Pancreas (tissue), 10 donors: ENCODE measurements at places on chromosomes 3 and 15. TPM values are rescaled to one million over a fixed set of nuclear protein-coding genes. Genes with fewer than 3 reads are reported as not detected.

Gene GABRB3
- 9.7 TPM for total RNA-seq

Gene REC114
- not detected for total RNA-seq

Gene ALS2CL
- 21.2 TPM for total RNA-seq

Gene ACTC1
- total RNA-seq = 5.2 TPM

Gene DUOX2
- total RNA-seq = 0.95 TPM

Gene FAN1
- 8.4 TPM for total RNA-seq

Gene CCDC71
- total RNA-seq = 11.0 TPM

Gene CFAP44
- total RNA-seq = 5.1 TPM

Gene DUOXA2
- 0.43 TPM for total RNA-seq

Gene ACY1
- total RNA-seq = 15.4 TPM

Gene COPS2
- 56.3 TPM for total RNA-seq

Gene CGNL1
- total RNA-seq = 35.8 TPM

Gene CCR5
- total RNA-seq = 0.32 TPM

Gene AKAP13
- total RNA-seq = 81.0 TPM

Gene TMEM62
- 9.2 TPM for total RNA-seq

Gene DAZL
- not detected for total RNA-seq

Gene C3orf52
- total RNA-seq = 26.1 TPM

Gene CEMIP
- total RNA-seq = 0.41 TPM

Gene SPINK8
- total RNA-seq = not detected

Gene HRG
- total RNA-seq = not detected

Gene RASGRF1
- total RNA-seq = 0.37 TPM

Gene ALG1L2
- total RNA-seq = not detected

Gene CCDC51
- total RNA-seq = 1.6 TPM

Gene GOLGA6L10
- total RNA-seq = 1.9 TPM

Gene FAM43A
- total RNA-seq = 1.2 TPM

Gene KLHL40
- total RNA-seq = not detected

Gene AMOTL2
- total RNA-seq = 25.3 TPM

Gene ACOX2
- total RNA-seq = 5.4 TPM

Gene PLS1
- 7.6 TPM for total RNA-seq

Gene SFMBT1
- 13.0 TPM for total RNA-seq

Gene SERPINI2
- total RNA-seq = 310 TPM

Gene DUSP7
- total RNA-seq = 4.4 TPM

Gene CASR
- total RNA-seq = 15.5 TPM

Gene CKMT1A
- 3.5 TPM for total RNA-seq

Gene BUB1B
- not detected for total RNA-seq

Gene PLAAT1
- total RNA-seq = 0.20 TPM

Gene KIF15
- total RNA-seq = 0.29 TPM

Gene P2RY1
- 1.8 TPM for total RNA-seq

Gene CACNA2D2
- total RNA-seq = 3.8 TPM

Gene SPATA12
- total RNA-seq = 0.06 TPM

Gene FOXL2NB
- not detected for total RNA-seq

Gene PLA2G4E
- total RNA-seq = not detected

Gene SNX33
- total RNA-seq = 12.8 TPM

Gene MINAR1
- 1.3 TPM for total RNA-seq

Gene DISP2
- total RNA-seq = 0.14 TPM

Gene PRR23C
- total RNA-seq = not detected

Gene COL8A1
- total RNA-seq = 2.7 TPM

Gene SLC27A2
- 3.3 TPM for total RNA-seq

Gene CRYBG3
- total RNA-seq = 10.7 TPM

Gene TNIK
- 5.9 TPM for total RNA-seq

Gene ITIH1
- 1.9 TPM for total RNA-seq
